Stimulated activated CD4-positive, alpha-beta T cell treated with anti-CD3 and anti-CD28 coated beads, Interleukin-12 subunit alpha, Interleukin-12 subunit beta, amount 100 ng/mL, for 24 hours (primary cell): ENCODE measurements at places on chromosomes 5 and 9.

DNA sequence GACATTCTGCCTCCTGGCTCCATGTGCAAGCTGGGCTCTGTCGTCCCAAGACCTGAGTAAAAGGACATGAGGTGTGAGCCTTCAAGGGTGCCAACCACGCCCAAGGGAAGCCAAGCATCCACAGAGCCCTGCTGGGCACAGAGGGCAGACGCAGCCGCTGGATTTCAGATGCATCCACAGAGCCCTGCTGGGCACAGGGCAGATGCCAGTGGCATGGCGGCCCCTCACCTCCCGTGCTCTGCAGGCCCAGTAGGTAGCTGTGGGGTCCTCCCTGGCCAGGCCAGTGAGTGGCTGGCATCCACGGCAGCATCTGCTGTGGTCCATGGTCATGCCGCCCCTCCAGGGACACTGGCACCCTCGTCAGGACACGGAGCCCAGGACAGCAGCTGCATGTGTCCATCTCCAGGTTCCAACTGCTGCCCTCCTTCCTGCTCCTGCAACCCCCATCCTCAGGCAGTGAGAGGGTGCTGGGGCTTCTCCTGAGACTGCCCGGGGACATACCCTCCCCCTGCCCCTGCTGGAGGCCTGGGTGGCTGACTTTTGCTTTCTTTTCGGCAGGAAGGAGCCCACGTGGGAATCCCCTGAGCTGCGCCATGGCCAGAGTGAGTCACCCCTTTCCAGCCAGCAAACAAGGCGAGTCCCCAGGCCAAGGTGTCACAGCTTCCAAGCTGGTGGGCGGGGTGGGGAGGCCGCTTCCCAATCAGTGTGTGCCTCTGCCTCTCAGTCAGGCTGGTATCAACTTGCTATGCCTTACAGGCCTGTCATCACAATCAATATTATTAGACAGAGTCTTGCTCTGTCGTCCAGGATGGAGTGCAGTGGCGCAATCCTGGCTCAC lies 4.0 kb upstream of the TRAF2 start:
- peak; percentile 92 for DNase-seq

DNA sequence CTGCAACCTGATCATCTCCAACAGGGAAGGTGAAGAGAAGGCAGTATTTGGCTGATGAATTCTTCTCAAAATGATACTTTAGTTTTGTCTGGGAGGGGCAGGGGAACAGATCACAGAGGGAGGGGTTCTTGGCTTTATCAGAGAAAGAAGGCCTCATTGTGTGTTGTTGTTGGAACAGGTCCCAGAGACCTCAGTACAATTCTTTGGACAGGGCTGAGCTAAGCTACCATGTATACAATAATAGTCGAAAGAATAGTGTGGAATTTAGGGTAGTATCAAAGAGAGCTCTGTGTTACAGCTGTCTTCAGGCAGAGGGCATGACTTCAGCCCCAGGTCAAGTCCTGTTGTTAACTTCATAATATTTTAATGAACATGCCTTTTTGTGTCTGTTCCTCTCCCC lies 39.9 kb downstream of the ARHGAP26 start:
- DNase-seq, result no peak

- no peak for DNase-seq
Observed at GRCh38 chr9:91421971-91422757, 1.5 kb downstream of the NFIL3 start.

- peak; percentile 23 for DNase-seq
Observed at GRCh38 chr9:74951725-74952151, 974 bp downstream of the C9orf40 start.

DNA sequence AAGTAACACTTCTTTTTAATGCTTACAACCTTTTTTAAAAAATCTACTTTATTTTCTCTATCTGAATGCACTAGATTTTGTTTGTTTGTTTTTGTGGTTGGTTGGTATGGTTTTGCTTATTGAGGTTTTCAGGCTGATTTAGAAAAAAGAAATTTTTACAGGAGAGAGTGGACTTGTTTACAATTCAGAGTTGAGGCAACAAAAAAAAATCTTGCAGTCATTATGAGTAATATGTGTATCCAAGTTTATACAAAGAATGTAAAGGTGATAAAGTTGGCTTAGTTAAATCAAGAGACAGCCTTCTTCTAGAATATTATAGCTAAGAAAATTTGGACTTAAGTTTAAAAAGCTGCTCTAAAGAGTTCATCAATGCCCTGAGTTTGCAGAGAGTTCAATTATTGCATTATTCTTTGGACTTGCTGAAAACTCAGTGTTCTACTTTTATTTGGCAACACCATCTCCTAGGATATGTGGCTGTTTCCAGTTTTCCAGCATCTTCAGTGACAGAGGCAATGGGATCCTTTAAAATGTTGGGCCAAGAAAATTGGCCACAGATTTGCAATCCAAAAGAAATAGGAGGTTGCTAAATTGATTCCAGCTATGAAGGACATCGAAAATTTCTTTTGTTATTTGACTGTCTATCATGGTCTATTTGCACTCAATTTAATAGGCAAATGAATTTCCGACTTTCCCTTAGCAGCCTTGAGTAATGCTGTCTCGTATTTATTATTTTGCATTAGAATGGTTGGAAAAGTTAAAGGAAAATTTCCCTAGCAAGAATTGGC lies 10.7 kb downstream of the STK32A start:
- DNase-seq, result no peak

DNA sequence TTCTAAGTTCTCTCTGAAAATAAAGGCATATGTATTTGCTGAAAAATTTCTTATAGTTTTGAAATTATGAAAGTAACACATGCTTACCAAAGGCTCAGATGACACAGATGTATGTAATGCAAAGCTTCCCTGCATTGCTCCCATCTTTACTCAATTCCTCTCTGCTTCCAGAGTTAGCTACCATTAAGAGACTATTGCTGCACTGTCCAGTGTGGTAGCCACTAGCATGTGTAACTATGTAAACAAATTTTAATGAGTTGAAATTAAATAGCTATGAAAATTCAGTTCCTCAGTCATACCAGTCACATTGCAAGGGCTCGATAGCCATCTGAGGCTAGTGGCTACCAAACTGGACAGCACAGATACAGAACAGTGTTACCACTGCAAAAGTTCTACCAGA lies 17.9 kb downstream of the FRMD3 start:
- no peak for DNase-seq

DNA sequence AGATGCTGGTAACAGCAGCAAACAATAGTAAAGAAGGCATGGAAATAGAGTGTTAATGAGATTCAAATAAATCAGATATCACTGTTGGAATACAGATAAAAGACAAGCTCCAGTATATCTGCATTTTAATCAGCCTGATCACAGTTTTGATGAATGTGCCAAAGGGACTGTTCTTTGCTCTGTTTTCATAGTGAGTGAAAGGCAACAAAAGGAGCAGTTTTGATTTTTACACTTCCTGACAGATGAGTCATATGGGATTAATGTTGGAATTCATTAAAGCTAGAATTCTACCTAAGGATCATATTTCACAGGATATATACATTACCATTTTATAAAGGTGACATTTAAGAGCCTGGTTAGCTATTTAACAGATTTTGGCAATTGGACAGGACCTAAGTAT lies 743.3 kb upstream of the PTPRD start:
- DNase-seq, result no peak

DNA sequence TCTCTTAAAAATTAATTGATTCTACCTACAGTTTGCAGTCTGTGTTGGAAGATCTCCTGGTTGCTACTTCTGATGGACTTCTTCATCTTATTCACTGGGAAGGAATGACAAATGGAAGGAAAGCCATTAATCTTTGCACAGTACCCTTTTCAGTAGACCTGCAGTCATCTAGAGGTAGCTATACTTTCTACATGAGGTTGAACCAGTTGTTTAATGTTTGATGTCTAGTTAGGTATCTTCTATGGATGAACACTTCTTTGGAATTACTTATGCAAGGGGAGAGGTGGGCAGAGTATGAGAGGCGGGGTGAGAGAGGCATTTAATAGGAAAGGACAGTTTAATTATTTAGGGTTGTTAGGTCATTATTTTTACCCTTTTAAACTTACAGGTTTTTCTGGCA lies 91.2 kb downstream of the RIC1 start:
- DNase-seq, result no peak

DNA sequence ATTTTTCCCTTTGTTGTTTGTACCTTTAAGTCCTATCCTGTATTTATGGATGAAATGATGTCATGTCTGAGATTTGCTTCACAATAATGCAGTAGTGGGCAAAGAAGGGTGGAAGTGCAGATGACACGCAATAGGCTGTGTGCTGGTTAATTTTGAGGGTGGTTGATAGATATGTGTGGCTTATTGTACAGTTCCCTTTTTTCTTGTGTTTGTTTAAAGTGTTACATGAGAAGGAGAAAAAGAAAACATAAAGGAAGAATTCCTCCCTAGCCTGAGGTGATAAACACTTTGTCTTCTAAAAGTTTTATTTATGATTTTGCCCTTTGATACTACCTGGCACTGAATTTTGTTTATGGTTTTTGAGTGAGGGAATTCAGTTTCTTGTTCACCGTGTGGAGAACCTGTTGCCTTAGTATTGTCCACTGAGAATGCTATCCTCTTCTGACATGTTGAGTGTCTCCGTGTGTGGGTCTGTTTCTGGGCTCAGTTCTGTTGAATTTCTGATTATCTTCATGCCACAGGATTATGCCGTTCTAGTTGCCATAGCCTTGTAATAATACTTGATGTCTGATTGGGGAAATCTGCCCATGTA lies 52.3 kb upstream of the FAM120AOS start:
- DNase-seq, result no peak

GRCh38 chr9:30280229-30280900 lies 2104.1 kb upstream of the ACO1 start:
- no peak for DNase-seq

DNA sequence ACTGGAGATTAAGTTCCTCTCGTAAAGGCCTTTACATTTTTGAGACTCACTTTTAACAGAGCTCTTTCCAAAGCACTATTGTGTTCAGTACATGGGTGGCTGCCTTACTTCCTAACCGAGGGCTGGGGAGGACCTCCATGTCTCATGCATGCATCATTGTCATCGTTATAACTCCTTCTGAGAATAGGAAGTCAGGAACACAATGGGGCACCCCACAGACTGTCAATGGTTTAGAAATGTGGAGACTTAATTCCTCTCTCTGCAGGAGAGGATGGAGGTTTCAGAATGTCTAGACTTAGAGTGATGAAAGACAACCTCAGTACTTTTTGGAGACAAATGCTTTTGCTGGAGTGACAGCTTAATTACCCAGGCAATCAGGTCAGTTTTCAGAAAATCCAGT lies 83.9 kb downstream of the PRLR start:
- no peak for DNase-seq

DNA sequence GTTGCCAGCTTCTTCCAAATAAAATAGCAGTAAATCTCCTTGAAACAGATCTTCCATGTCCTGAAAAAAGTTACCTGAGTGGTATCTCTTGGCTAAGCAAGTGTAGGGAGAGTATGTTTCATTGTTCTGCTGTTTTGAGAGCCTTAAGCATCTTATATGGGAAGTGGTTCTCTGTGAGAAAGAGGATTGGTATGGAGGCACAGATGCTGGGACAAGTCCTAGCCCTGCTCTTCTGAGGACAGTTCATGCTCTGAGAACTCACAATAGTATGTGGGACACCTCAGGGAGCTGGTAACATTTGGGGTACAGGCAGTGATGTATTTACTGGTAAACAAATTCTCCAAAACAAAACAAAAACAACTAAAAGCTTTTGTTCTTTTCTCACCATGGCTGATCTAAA lies 2.0 kb downstream of the PPP3R2 start:
- DNase-seq, result no peak
